Stimulated activated CD4-positive, alpha-beta T cell treated with anti-CD3 and anti-CD28 coated beads, TNF-alpha, amount 100 ng/mL, for 24 hours (primary cell): ENCODE measurements at places on chromosomes 1 and 21.

GRCh38 chr1:22271847-22272801 lies 129.2 kb upstream of the WNT4 start:
- DNase-seq = no peak

GRCh38 chr1:63012339-63012738 lies 228.4 kb downstream of the ATG4C start:
- no peak for DNase-seq

GRCh38 chr1:167720965-167721616 lies 691 bp upstream of the MPZL1 start:
- DNase-seq = no peak

- DNase-seq = no peak
These were observed 246.1 kb downstream of the FMN2 start for GRCh38 chr1:240337781-240338180.

GRCh38 chr1:174322202-174322862 lies 125.4 kb upstream of the GPR52 start:
- no peak for DNase-seq
